ENCODE measurements at places on chromosomes 7 and 10. TPM values are rescaled to one million over a fixed set of nuclear protein-coding genes. Genes with fewer than 3 reads are reported as not detected.

Gene NXPH1
- not detected for total RNA-seq

Gene VIPR2
- 0.43 TPM for total RNA-seq

DNA sequence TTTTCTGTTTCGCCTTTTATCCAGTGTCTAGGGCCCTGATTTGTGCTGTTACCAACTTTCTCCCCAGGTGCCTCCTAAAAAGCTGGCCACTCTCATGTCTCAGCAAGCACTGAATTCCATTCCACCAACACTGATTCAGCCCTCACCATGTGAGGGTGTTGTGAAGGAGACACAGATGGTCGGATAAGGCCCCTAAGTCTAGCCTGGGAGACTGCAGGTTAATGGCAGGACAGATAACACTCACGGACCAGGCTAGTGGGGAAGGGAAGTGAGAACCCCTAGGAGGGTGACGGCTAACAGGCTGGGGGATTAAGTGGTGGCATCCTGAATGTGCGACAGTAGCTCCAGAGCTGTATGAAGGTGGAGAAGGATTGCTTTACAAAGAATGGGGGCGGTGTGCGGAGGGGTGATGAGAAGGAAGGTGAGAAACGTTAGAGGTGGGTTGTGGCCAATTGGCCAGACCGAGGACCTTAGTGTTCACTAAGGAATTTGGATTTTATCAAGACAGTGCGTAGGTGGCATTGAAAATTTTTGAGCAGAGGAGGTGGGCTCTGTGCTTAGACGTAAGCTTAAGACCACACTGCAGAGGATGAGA is 3.8 kb upstream of the DUSP5 start:
- no peak for DNase-seq

- no peak for DNase-seq
Observed at GRCh38 chr7:131829947-131830558, 273.6 kb upstream of the PODXL start.

DNA sequence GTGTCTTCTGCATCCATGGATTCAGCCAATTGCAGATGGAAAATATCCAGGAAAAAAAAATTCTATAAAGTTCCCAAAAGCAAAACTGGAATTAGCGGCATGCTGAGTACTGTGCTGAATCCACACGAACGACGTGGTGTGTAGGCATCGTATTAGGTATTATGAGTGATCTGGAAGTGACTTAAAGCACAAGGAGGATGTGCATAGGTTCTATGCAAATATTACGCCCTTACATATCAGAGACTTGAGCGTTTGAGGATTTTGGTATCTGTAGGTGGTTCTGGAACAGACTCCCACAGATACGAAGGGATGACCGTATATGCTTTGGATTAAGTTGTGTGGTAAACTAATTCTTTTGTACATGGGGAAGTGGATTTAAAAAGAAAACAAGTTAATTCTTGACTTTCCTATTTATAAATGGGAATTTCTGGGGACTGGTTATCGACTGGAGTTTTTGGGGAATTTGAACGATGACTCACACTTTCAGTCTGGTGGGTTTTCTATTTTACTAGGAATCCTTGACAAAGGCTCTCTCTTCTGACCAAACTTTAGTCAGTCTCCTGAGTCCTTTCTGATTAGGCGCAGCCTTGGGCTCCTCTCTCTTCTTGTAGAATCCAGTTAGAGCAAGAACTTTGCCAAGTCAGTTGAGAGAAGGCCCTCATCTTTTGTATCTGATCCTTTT is 5.4 kb upstream of the NUB1 start:
- DNase-seq: no peak

DNA sequence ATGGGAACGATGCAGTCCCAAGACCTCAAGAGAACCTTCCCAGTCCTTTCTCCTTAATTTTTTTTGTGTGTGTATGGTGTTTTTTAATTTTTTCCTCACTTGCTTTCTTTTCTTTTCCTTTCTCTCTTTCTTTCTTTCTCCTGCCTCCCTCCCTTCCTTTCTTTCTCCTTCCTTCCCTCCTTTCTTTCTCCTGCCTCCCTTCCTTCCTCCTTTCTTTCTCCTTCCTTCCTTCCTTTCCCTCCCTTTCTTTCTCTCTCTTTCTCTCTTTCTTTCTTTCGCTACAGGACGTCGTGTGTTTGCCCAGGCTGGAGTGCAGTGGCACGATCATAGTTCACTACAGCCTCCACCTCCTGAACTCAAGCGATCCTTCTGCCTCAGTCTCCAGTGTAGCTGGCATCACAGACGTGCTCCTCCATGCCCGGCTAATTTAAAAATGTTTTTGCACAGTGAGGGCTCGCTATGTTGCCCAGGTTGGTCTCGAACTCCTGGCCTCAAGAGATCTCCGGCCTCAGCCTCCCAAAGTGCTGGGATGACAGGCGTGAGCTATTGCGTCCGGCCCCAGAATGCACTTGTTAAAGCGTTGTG is 709 bp upstream of the NIPSNAP2 start:
- no peak for DNase-seq

Gene PDK4
- 0.29 TPM for total RNA-seq

GRCh38 chr10:34037499-34037898 is 703.0 kb upstream of the NRP1 start:
- no peak for DNase-seq

Gene FOXP2
- 3.3 TPM for total RNA-seq

Gene C10orf90
- not detected for total RNA-seq

All from astrocyte (in vitro differentiated cells and primary cell).